ENCODE measurements at places on chromosomes 6 and 20.

DNA sequence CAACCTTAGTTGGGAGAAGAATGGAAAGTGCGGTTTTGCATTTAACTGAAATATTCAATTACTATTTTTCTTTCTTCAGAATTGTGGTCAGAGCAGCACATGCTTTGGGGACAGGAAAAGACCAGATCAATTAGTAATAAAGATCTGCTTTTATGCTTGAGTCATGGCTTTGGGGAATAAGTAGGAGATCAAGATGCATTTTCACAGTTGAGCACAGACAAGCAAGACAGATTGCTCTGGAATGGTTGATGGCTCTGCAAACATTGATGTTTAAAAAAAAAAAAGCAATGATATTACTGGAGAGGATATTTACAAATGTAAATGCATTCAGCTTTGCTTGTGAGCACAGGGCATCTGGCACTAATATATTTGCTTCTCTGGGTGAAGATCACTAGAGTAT, 224.4 kb upstream of the SASH1 start:
- DNase-seq, result no peak

DNA sequence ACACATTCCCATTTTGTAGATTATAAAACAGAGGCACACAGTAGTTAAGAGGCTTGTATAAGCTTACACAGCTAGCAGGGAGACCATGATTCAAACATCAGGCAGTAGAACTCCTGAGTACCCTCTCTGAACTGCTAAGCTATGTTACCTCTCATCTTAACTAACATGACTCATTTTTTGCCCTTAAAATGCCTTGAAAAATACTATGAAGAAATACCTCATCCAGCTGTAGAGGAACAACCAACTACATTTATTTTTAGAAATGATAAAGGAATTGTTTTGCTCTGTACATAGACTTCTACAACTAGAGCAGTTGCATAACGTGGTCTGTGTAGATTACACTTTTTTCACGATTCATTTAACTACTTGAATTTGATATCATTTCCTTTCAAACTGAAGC, 102.1 kb downstream of the FLRT3 start:
- DNase-seq, result no peak

DNA sequence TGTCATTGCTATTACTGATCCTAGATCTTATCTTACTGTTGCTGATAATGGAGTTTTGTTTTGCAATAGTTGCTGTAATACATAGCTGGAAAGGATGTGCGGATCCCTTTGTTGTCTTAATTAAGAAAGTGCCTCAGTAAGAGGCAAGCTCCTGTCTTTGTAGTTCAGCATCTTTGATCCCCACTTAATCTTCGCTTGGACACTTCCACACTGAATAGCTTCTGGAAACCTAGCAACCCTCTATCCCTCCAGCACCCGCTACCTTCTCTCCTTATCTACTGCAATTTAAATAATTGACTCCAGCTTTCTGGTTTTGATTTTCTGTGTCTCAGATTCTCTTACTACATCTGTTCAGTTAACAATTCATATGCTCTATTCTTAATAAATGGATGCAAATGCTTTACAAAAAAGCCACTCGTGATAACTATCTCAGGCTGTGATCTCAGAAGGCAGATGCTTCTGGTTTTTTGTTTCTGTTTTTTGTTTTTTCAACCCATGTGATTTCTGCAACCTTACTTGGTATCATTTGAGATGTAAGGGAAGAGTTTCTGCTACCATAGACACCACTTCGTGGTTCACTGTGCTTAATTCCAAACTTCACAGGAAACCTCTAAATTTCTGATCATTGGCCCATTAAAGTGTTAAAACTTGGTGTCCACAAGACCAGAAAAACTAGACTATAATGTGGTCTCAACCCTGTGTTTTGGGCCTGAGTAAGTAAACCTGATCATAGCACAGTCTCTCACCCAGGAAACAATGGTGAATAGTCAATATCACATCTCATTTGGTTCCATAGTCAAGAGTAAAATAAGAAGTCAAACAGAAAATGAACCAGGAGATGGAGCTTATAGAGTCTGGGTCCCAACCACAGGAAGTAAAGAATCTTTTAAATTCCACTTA, 352.1 kb upstream of the SOX4 start:
- no peak for DNase-seq

DNA sequence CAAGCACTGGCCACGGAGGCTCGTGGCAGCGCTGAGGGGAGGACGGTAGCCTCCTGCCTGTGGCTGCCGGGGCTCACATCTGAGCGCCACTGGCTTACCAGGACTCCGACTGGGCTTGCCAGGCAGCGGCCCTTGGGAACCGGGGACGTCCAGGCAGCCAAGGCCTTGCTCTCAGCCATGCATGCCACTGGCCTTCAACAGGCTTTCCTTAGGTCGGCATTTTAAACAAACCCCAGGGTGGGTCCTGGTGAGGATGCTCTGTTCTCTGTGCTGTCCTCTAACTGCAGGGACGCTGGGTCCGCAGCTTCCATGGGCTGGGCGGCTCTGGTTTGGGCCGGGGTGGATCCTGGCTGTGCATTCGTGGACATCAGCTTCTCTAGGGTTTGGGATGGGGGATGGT, 59.1 kb upstream of the BHLHE23 start:
- DNase-seq, result no peak

DNA sequence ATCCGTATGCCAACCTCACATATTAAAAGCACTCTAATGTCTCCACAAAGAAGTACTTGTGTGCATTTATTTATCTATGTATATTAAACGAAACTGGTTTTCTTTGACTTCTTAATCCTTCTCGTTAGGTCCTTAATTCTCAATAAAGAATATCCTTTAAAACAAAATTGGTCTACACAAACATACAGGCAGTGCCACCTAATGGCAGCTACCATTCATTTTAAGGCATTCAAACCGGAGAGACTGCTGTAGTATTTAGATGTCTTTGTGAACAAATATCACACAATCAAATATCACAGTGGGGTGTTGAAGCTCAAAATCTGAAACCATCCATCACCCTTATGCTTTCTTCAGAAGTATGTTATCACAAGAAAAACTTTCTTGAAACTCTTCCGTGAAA, 96.6 kb upstream of the IRAK1BP1 start:
- DNase-seq, result no peak

GRCh38 chr6:19394051-19394450, 443.1 kb upstream of the ID4 start:
- no peak for DNase-seq

DNA sequence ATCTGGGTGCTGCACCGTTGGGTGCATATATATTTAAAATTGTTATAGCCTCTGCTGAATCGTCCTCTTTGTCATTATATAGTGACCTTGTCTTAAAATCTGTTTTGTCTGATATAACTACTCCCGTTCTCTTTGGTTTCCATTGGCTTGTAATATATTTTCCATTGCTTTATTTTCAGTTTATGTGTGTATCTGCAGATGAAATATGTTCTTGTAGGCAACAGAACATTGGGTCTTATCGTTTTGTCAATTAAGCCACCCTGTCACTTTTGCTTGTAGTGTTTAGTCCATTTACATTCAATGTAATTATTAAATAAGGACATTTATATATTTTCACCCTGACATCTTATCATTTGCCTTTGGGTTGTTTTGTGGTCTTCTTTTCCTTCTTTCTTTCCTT, 933.9 kb downstream of the EPHA7 start:
- DNase-seq, result no peak

DNA sequence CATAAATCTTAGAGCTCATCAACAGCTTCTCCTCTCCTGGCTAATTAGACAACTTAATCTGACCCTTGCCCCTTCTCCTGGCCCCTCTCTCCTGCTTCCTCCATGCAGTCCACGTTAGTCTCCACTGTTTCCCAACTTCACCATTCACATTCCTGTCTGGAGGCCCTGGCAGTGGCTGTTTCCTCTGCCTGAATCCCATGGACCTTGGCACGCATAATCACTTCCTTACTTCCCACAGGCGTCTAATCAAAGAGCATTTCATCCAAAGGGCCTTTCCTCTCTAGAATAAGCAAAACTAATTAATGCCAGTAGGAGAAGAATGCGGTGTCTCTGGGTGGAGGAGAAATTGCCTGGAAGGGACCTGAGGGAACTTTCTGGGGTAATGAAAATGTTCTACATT, 16.4 kb upstream of the XRN2 start:
- no peak for DNase-seq

DNA sequence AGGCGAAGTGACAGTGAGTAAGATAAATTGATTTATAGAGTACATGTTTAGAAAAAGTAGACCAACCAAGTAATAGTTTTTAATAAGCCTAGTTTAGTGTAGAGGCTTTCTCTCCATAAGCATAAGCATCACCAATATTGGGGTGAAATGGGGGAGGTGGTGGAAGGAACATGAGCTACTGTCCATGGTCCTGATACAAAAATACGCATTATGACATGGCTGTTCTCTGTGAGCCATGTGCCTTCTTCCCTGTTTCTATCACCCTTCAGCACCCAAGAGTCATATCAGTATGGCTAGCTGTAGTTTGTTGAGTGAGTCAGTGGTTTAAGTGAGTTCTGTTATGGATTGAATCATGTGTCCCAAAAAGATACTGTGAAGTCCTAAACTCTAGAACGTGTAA, 150.8 kb downstream of the EDN1 start:
- no peak for DNase-seq

- DNase-seq, result no peak
Observed at GRCh38 chr6:11538052-11538818, 686 bp downstream of the TMEM170B start.

DNA sequence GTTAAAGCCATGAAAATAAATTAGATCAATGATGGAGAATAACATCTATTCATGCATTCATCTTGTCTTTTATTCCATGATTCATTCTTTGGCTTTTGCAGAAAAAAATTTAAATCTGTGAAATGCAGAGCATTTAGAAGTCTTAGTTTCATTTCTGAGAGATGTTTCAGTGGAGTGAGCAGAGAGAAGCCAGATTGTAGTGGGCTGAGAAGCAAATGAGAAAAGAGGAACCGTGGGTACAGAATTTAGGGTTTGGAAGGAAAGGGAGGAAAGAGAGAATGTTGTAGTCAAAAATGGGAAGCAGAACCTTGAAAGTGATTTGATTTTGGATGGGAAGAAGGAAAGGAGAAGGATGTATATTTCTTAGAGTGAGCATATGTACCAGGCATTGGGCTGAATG, 260.3 kb upstream of the MAN1A1 start:
- no peak for DNase-seq

GRCh38 chr6:74100719-74101287, 404.8 kb downstream of the CD109 start:
- DNase-seq, result no peak

DNA sequence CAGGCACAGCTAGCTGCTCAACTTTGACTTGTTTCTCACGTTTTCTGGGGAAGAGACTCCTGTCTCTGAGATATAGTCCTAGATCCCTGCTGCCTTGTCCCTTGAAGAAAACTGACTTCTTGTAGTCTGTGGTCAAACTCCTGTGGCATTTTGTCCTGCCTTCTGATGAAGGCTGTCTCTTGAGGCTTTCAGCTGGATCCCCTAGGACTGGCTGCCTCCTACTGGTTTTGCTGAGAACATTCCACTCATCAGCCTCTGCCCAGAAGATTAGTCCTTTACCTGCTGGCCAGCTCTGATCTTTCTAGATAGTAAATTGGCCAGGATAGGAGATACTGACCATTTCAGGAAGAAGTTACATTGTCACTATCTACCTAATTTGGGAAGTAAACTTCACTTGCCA, 71.9 kb upstream of the CNR1 start:
- DNase-seq, result no peak

- DNase-seq, result no peak
Observed at GRCh38 chr6:156774863-156775405, 2.2 kb upstream of the ARID1B start.

- no peak for DNase-seq
Observed at GRCh38 chr6:169008641-169009257, 244.9 kb downstream of the THBS2 start.

DNA sequence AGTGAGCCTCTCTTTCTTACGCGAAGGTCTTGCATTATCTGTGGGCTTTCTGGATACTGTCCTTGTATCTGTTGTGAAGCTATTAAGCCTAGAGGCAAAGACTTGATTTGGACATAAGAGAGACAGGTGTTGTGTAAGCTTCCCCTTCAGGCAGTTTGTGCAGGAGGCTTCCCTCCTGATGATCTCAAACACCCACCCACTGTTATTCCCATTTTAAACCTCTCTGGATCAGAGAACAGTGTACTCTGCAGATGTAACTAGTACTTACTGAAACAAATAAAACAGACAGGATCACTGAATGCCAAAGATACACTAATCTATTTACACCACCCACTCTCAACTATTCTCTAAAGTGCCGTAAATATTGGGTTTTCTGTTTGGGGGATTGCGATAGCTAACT, 113.8 kb upstream of the RAB32 start:
- no peak for DNase-seq

DNA sequence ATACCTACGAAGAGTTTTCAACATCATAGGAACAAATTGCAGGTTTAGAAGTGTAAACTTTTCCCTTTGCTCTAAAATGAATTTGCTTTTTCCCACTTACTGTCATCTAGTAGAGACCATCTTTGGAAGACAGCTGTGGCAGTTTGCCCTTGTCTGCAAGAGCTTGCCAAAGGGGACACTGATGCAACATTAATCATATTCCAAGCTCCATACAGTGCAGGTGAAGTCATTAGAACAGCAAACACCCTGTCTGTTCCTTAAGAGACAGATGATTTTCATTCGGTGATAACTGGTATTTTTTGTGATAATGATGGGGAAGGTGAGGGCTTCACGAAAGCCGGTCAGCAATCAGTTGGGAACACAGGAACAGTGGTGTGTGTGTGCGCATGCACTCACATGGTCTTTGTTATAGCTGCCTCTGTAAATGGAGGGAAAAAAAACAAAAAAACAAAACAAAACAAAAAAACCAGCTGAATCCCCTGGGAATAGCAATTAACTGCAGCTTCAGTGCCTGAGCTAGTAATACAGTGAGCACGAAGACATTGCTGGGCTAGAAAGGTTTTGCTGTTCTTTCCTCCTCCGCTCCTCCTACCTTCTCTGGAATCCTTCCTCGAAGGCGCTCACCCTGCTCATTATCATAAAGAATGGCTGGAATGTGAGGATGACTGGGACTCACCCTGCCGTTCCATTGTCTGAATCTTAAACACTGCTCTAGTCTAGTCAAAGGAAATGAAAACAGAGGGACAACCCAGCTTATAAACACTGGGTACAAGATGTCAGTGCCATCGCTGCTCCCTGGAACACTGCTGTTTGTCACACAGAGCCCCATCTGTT, 35.2 kb upstream of the KIF13A start:
- DNase-seq, result peak; percentile 12

- DNase-seq, result no peak
Observed at GRCh38 chr6:21413428-21413827, 180.1 kb upstream of the SOX4 start.
